ENCODE measurements at places on chromosomes 13 and 19. TPM values are rescaled to one million over a fixed set of nuclear protein-coding genes. Genes with fewer than 3 reads are reported as not detected.

Gene ZNF555
- total RNA-seq = 9.7 TPM

Gene PET100
- total RNA-seq = 184 TPM

Gene PCDH9
- total RNA-seq = 12.8 TPM

DNA sequence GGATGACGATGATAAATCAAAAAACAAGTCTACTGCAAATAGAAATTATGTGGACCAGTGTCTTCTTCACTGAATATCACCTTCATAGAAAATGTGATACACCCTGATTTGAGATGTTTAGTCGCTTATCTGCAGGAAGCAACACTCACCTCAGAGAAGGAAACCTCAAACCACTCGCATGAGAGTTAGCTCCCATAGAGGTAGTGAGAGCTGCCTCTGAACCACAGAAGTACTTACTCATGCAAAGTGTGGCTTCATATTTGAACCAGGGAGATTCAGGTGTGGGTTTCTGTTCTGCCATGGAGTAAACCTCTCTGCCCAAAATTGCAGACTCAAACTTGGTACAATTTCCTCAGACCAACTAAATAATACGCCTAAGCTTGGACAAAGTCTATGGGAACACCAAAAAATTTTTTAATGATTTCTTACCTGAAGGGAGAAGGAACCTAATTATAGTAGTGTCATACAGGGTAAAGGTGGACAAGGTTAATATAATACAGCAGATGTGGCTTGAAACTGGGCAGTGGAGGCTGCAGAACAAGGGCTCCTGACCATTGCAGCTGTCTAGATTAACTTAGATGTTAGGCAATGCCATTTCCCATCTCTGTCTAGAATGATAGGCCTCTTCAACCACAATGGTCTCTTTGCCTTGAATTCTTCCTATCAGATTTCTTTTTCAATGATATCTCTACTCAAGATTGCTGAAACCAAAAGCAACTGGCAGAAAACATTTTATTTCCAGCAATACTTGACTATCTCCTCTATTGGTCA lies 29.6 kb upstream of the RCBTB2 start:
- no peak for DNase-seq

- no peak for DNase-seq
Observed at GRCh38 chr19:46692918-46693722, 23.8 kb downstream of the PRKD2 start.

GRCh38 chr13:50991579-50992521 lies 82.3 kb downstream of the RNASEH2B start:
- DNase-seq = no peak

DNA sequence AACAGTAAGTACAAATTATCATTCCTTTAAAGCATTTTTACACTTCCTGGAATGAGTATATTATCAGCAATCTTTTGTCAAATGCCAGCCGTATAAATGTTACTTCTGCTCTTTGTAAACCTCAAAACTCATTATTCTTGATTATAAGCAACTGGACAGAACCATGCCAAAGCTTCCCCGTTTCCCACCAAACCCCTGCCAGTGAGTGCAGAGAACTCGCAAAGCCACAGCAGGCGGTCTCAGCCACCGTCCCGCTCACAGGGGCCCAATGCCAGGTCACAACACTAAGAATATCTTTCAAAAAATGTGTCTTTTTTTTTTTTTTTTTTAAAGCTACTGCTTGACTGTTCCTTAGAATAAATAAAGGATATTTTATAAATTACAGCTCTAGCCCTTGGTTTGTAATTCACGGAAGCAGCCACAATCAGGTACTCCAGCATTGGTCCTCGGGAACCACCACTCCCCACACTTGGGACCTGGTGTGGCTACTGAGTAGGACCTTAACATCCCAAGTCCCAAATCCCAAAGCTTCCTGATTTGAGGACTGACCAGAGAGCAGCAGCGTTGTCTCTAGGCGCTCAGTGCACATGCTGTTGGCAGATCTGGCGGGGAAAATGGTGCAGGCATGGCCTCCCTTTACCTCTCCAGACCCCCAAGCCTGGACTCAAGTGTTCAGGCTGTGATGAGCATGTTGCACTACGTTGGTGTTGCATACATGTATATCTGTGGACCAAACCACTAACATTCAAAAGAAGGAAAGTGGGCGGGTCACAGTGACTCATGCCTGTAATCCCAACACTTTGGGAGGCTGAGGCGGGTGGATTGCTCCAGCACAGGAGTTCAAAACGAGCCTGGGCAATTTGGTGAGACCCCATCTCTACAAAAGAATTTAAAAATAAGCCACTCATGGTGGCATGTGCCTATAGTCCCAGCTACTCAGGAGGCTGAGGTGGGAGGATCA lies 19.0 kb downstream of the KCTD15 start:
- DNase-seq = no peak

- peak; percentile 98 for DNase-seq
Observed at GRCh38 chr19:4723595-4724514, at the start of gene DPP9. TSS of gene DPP9 (minus strand) at chr19:4723842. CDS start at chr19:4719906, 3,936 bp downstream.
